ENCODE measurements at places on chromosomes 2 and 18.

GRCh38 chr2:206740800-206741199, 22.6 kb upstream of the DYTN start:
- no peak for DNase-seq

DNA sequence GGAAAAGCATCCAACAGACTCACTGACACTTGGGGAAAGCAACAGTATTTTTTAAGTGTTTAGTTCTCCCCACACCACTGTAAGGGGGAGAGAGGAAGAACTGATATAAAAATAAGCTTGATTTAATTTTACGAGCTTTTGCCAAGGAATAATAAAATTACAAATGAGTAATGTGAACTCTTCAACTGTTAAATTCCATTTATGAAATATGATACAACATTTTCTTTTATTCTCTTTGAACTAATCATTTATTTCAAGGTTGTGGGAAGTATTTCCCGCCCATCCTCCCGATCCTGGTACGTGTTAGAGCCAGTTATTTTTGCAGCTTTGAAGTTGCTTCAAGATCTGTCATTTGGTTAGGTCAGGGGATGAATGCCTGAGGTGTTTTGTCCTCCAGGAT, 35.2 kb downstream of the WDPCP start:
- no peak for DNase-seq

GRCh38 chr2:235763816-235764215, 270.0 kb downstream of the AGAP1 start:
- DNase-seq: no peak

DNA sequence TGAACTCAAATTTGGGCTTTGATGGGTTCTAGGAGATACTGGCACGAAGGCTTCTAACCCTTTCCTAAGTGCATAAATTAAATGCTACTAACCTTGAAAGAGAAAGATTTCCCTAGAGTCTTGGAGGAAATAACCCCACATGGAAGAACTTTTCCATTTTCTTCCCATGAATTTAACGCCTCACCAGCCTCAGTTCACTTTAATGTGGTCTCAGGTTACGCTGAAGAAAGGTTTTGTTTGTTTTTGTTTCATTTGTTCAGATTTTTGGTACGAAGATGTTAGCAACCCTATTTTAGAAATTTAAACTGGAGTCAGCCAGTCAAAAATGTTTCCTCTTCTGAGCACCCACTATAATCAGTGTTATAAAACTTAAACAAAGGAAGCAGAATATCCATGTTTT, 30.7 kb downstream of the METTL4 start:
- DNase-seq: no peak

- no peak for DNase-seq
Measured at GRCh38 chr2:863732-864450, 86.8 kb upstream of the SNTG2 start.

- no peak for DNase-seq
Measured at GRCh38 chr18:12406371-12407111, 1.2 kb upstream of the PRELID3A start.

- no peak for DNase-seq
Measured at GRCh38 chr2:134327367-134327766, 73.5 kb downstream of the MGAT5 start.

- DNase-seq: no peak
Measured at GRCh38 chr2:179613701-179614100, 247.7 kb downstream of the ZNF385B start.
